ENCODE measurements at places on chromosomes 2 and 18.

GRCh38 chr2:223300326-223300725, 248.3 kb downstream of the KCNE4 start:
- no peak for DNase-seq

GRCh38 chr18:44725300-44726058, 44.8 kb downstream of the SETBP1 start:
- DNase-seq: no peak

GRCh38 chr2:177172034-177172880, 40.3 kb upstream of the HNRNPA3 start:
- DNase-seq: no peak

DNA sequence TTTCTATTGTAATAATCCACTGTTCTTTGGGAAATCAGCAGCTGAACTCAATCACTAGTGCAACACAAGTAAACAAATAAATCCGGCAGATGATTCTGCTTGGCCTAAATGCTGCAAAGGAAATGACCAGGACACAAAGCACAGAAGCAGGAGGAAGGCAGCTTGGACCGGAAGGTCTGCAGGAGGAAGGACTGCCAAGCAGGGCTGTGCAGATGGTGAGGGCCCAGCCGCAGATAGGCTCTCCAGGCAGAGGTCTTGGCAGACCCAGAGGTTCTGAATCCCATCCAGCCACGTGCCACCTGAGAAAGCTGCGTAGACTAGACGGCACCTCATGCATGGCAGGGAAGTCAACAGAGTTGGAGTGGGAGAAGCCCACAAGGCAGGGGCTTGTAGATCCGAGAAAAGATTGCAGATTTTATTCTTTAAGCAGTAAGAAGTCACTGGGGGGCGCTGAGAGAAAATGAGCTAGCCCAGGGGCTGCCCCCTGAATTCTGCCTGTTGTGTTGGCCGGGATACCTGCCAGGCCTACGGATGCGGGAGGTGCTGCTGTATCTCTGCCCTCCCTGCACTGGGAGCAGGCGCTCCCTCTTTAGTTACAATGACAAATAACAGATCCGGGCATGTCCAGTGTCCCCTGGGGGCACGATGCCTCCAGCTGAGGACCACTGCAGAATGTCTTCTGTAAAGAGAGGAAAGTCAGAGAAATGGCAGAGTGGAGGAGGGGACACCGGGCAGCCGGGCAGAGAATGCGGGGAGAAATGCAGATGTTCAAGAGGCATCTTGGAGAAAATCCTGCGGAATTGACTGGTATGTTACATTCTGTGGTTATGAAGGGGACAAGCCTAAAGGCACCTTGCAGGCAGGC, 153.5 kb downstream of the PXDN start:
- DNase-seq: no peak

DNA sequence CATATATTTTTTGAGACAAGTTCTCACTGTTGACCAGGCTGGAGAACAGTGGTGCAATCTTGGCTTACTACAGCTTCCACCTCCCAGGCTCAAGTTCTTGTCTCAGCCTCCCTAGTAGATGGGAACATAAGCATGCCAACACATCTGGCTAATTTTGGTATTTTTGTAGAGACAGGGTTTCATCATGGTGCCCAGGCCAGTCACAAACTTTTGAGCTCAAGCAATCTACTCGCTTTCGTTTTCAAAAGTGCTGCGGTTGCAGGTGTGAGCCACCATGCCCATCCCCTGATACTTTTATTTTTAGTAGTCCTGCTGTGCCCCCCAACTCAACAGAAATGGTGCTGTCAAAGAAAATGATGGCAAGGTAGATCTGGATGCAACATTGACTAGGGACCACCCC, 1127.3 kb downstream of the SUCLG1 start:
- DNase-seq: no peak

- DNase-seq: no peak
These were observed 215.7 kb downstream of the IKZF2 start for GRCh38 chr2:212935752-212936151.

GRCh38 chr2:152174574-152174973, 989 bp downstream of the STAM2 start:
- no peak for DNase-seq

DNA sequence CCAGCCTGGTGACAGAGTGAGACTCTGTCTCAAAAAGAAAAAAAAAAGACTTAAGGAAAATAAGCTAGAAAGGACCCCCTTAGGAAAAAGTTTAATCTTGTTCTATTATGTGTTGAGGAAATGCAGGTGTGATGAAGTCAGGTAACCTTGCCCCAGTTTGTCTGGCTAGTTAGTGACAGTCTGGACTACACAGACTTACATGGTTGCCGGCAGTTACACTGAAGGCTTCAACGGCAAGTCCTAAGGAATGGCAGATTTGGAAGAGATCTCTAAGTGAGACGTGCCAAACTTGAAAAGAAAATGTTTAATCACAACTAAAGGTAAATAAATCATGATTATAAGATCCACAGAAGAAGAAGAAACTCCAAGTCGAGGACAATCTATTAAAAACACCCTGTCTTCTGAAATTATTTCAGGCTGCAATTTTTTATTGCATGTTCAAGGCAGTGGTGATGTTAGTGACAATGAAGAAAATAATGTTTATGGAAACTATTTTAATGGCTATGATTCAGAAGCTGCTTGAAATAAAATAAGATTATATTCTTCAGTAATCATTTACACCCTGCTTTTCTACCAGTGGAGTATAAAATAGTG, 84.2 kb downstream of the TTC27 start:
- DNase-seq: no peak

- DNase-seq: no peak
These were observed 60.1 kb downstream of the KCNF1 start for GRCh38 chr2:10971888-10972260.

DNA sequence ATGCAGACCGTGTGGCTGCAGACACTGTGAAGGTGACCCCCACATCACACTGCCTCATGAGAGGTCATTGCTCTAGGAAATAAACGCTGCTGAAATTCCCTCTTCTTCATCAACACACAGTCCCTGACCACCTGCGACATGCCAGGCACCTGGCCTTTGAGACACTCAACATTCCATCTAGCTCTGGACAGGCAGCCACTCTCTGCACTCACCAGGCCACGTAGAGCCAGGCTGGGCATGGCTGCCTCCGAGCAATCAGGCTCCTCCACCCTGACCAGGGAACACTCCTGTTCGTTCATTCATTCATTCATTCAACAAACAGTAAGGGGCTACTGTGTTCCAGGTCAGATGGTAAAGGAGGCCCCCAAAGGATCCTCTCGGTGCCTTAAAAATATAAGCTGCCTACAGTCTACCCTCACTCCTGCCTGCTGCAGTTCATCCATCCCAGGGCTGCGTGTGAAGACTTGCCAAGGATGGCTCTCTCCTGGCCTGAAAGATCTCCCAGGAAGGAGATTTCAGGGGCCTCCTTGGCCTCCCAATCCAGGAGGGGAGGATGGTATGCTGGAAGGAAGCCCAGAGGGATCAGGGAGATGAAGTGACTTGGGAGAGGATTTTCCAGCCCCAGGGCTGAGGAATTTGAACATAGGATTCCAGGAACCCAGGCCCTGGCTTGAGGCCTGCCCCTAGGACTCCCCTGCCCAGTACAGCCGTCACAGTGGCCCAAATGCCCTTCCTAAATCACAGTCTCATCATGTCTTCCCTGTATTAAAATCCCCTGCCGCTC, 66.7 kb downstream of the TNS1 start:
- no peak for DNase-seq

DNA sequence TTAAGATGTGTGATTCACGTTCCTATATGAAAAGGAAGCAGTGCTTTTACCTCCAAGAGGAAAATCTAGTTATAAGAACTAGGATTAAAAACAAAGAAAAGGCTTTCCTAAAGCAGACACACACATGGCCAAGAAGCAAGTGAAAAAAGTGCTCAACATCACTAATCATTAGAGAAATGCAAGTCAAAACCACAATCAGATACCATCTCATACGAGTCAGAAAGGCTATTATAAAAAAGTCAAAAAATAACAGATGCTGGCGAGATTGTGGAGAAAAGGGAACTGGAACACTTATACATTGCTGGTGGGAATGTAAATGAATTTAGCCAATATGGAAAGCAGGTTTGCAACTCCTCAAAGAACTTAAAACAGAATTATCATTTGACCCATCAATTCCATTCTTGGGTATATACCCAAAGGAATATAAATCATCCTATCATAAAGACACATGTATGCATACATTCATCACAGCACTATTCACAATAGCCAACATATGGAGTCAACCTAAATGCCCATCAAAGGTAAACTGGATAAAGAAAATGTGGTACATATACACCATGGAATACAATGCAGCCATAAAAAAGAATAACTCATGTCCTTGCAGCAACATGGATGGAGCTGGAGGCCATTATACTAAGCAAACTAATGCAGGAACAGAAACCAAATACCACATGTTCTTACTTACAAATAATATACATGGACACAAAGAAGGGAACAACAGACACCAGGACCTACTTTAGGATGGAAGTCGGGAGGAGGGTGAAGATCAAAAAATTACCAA, 285.3 kb downstream of the RAD51AP2 start:
- no peak for DNase-seq

GRCh38 chr2:158907926-158908456, 60.4 kb upstream of the TANC1 start:
- DNase-seq: no peak

DNA sequence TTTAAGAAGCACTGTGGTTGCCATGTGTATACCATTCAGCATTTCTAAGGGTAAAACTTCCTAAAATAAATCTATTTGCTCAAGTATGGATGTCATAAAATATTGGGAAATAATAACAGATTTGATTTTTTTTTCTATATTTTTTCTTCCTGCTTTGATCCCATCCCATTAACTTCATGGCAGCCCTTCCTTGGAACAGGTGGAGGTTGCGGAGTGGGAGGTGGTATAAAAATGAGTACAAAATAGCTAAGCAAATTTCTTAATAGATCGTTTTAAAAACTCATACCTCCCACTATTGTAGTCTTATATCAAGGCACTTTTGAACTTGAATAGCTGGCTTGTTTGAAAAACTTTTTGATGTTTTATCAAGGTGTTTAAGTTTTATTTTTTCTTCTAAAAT, 152.1 kb upstream of the KYNU start:
- no peak for DNase-seq

- DNase-seq: peak; percentile 32
These were observed 214.0 kb downstream of the SS18 start for GRCh38 chr18:25876330-25876948.

DNA sequence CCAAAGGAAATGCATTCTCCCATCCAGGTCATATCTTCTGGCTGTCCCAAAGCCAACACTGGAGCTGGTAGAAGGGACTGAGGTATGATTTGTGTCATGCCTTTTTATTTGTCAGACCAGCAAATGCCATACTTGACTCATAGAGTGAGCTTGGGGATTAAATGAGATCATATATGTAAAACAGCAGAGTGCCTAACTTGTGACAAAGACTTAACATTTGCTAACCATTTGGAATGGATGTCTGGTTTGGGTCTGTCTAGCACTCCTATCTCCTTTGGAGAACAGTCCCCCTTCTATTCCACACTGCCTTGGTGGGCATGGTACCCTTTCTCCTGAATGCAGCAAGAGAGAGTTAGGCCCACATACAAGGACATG, 128.5 kb upstream of the LGALSL start:
- DNase-seq: no peak

GRCh38 chr2:10552220-10552870, 104.2 kb upstream of the ODC1 start:
- DNase-seq: no peak

Data from SHP77 treated with DMSO at 0.1 percent for 48 hours (cell line).